Foreskin keratinocyte (primary cell): ENCODE measurements at places on chromosomes 16 and 17. TPM values are rescaled to one million over a fixed set of nuclear protein-coding genes. Genes with fewer than 3 reads are reported as not detected.

- DNase-seq: peak; percentile 25
Observed at GRCh38 chr17:8781776-8782175, 17.4 kb downstream of the MFSD6L start.

GRCh38 chr16:90008708-90009145, 10.5 kb downstream of the DBNDD1 start:
- no peak for DNase-seq

ABCA8 gene
- total RNA-seq: not detected in 2 replicates

DNA sequence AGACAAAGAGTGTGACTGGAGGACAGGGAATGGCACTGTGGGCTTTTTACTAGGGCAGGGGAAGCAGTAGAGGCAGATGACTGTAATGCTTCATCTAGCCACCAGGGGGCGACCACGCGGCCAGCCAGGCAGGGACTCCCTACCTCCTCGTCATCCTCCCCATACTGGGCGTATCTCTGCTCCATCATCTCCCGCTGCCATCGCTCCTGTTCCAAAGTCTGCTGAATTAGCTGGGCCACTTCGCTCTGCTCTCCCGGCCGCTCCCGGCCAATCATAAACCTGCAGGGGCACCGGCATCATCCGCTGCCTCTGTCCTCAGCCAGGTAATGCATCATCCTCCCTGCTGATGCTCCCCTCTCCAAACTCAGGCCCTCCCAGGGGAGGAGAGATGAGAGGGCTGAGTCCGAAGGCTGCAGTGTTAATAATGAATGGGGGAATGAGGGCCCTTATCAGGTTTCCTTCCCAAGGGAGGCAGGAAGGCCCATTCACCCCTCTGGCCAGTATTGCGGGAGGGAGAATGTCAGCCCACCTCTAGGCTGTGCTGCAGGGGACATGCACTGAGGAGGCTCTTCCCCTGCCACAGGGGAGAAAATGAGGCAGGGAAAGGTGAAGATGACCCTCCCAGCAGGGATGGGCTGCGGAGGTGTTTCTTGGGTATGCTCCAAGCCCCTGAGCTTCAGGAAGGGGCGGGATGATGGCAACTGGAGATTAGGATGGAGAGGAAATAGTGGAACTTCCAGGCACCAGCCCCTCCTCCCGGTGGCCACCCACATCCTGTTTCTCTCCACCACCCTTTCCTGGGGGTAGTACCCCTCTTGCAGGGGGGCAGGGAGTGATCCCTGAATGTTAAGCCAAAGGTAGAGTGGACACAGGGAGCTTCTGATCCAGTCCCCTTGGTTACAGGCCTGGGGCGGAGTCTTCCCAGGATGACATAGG, 10.3 kb upstream of the SAMD14 start:
- DNase-seq: peak; percentile 54

DNA sequence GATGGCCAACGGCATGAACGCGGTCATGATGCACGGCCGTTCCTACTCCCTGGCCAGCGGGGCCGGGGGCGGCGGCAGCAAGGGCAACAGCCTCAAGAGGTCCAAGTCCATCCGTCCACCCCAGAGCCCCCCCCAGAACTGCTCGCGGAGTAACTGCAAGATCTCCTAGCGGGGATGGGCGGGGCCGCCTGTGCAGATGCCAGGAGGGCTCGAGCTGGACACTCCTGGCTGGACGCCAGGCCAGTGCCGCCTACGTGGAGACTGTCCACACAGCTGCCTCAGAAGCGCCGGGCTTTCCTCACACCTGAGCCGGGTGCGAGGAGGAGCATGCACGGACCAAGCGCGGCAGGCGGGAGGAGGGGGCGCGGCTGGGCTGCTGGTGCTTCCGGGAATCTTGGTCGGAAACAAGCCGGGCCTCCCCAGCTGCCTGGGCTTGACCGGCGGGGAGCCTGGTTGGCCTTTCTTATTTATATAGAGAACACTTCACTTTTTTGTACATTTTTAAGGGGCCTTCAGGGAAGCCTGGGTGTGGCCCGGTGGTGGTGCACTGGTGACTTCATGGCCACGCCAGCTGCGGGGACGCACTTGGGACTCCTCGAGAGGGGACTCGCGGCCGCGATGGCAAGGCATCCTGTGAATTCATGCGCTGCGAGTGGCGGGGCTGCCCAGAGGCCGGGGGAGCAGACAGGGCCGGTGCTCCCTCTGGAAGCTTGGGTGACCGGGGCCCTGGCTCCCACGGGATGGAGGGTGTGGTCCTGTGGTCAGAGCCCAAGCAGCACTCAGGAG, 3.1 kb upstream of the WFIKKN1 start:
- no peak for DNase-seq

LUC7L3 gene
- 39.5 and 46.4 TPM in 2 replicates for total RNA-seq

DNA sequence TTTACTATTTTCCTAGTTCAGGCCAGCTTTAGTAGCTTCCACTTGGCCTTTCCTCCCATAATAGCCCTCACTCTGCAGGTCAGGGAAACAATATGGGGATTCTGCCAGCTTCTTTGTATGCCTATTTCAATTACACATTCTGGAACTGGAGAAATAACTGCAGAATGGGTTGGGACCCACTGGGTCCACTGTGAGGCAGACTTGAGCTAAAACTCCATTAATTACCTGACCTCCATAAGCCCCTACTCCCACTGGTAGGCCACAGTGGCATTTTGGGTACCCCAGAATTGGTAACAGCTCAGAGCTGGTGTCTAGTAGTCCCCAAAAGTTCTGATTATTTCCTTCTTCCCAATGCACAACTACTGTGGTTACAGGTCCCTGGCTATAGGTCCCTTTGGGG, 16.7 kb upstream of the TENT4B start:
- DNase-seq: no peak

DNA sequence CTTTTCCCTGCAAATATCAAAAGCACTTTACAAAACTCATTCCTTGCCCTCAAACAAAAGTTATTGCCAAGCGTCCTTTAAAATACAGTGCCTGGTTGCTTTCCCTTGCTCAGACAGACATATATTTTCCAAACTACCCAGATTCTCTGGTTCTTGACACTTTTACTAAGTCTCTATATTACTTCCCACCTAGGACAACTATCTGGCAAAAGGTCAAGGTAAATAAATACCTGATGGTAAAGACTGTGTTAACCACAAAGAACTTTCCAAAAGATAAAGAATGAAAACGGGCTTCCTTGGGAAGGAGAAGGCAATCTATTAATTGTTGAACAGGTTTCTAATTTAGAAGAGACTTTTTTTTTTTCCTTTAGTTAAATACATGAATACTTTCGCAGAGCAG, 1.9 kb downstream of the HS3ST3A1 start:
- no peak for DNase-seq

DNA sequence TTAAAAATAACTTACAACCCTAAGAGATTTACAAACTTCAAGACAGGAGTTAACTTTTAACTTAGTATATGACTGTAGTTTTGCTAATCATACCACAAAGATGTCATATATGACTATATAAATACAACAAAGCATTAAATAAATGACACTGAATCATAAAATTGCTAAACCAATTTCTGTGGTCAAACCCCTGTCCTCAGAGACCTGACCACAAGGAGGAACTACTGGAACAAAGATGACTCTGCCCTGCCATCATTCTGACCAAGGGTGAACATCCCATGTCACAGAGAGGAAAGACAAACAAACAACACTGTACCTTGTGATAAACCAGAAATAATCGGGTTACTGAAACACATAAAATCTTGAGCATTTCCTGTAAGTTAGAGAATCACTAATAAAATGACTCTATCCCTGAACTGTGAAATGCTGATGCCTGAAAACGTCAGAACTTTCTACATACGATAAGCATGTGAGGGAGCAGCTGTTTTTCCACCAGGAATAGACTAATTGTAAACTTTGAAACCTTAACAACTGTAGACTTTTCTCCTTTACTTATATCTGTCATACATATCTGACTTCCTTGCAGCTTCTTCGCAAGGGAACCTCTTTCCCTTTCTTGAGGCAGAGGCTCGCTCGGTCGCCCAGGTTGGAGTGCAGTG, 47.9 kb downstream of the WDR59 start:
- no peak for DNase-seq

ZNF764 gene
- total RNA-seq: 4.5 and 5.5 TPM in 2 replicates

KSR1 gene
- total RNA-seq: 1.3 and 2.2 TPM in 2 replicates

- DNase-seq: no peak
Observed at GRCh38 chr16:12646490-12647274, 157.0 kb downstream of the CPPED1 start.
